ENCODE measurements at places on chromosomes 16 and 17.

- no peak for DNase-seq
These were observed 314 bp upstream of the ITGA2B start for GRCh38 chr17:44389723-44390202.

DNA sequence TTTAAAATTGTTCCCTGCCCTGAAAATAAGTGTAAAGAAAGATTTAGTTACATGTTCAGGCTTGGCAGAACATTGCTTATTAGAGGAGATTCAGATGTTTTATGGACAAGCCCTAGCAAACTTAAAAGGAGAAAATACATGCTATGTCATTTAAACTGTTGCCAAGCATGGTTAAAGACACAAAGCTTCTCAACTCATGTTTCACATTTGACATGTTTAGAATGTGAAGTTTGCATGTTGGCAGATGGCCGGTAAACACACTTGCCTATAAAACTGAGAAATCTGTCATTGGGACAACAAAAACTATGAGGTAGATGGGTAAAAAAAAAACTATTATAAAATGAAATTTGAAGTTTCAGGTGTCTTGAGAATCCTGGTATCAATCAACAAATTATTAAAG, 5.8 kb downstream of the KRTAP29-1 start:
- no peak for DNase-seq

GRCh38 chr17:38415250-38416194, 12.7 kb upstream of the ARHGAP23 start:
- DNase-seq, result no peak

- no peak for DNase-seq
These were observed 19.5 kb downstream of the USP7 start for GRCh38 chr16:8943966-8944759.

- DNase-seq, result no peak
These were observed 25.0 kb upstream of the C16orf78 start for GRCh38 chr16:49348408-49349176.

DNA sequence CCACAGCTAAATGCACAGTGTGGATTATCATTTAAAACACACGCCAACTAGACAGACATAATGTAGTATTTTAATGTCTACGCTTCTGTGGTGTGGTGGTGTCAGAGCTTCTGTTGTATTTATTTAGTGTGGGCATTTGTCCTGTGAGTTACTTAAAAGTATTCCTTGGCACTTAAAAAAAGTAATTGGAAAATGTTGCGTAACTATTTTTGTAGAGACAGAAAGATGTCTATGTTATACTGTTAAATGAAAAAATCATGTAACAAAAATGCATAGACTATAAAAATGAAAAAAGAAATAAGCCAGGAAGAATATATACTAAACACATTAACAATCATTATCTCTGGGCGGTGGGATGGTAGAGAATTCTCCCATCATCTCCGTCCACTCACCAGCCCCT, 39.2 kb downstream of the CYTH1 start:
- no peak for DNase-seq

DNA sequence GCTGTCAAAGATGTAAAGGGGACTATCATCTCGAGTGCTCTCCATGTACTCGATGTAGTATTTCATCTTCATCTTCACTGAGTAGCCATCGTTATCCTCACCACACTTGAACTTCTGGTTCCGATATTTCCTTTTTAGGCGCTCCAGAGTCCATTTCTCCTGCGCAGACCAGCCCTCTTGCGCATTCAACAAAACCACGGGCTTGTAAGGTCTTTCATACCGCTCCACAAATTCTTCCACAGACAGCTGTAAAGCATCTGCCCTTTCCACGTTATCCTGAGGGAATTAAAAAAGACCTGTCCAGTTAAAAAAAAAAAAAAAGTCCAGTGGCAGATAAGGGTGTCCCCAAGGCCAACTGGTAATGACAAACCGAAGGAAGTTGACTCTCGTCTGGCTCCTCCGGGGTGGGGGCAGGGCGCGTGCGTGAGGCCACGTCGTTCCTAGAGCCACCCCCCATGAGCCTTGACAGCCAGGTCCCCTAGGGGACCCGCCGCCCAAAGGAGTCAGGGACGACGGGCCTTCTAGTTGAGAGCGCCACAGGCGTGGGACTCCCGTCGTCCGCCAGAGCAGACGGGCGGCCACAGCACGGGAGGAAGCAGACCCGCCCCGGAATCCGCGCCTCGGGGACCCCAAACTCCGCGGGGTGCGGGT, 701 bp downstream of the JMJD6 start:
- DNase-seq, result peak; percentile 46

- no peak for DNase-seq
These were observed 15.0 kb downstream of the C16orf46 start for GRCh38 chr16:81061871-81062608.

DNA sequence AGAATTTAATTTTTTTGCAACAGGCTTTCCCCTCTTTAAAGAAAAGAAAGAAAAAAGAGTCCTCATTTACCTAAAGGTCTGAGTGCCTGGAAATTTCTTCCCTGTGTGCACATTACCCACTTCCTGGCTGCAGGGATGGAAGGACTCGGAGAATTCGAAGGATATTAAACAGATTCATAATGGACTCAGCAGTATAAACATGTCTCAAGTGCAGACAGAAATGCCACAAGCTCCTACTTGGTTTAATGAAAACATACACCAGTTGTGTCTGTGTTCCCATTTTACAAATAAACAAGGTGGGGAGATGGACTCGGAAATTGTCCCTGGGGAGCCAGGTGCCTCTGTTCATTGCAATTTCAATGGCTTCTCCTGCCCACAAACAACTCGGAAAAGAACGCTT, 47.2 kb downstream of the MEOX1 start:
- DNase-seq, result no peak

DNA sequence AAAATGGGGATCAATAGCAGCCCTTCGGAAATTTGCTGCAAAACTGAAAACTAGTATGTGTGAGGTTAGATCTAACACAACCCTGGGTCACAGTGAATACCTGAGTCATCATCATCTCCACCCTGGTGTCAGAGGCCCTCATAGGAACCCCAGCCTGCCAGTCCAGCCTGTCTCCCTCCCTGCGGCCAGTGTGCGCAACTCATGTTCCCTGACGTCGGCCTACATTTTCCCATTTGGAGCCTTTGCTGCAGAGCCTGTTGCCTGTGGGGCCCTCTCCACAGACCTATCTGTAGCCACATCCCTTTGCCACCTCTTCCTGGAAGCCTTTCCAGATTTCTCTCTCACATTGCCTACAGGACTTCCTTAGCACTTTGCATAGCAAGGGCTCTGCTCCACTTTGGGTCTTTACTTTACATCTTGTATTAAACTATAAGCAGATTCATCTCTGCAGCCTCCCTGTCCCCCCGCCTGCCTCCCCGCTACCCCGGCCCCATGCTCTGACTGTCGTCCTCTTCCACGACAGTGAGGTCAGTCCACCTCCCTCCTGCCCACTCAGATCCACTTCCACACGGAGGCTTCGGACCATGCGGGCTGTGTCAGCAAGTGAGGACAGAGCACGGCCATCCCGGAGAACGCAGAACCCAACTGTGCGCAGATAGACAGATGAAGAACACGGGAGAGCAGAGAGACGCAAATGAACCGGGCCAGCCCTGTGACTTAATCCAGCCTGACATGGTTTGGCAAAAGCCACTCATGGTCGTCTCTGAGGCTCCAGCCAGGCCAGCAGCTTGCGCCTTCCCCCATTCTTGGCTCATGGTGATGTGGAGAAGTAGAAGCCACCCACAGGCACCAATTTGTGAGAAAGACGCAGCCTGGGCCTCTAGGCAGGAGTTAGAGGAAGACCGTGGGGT, 31.0 kb downstream of the NGFR start:
- no peak for DNase-seq

GRCh38 chr16:85888405-85889331, 10.3 kb upstream of the IRF8 start:
- peak; percentile 31 for DNase-seq

- DNase-seq, result no peak
These were observed 2.0 kb upstream of the VEZF1 start for GRCh38 chr17:57990037-57990436.

DNA sequence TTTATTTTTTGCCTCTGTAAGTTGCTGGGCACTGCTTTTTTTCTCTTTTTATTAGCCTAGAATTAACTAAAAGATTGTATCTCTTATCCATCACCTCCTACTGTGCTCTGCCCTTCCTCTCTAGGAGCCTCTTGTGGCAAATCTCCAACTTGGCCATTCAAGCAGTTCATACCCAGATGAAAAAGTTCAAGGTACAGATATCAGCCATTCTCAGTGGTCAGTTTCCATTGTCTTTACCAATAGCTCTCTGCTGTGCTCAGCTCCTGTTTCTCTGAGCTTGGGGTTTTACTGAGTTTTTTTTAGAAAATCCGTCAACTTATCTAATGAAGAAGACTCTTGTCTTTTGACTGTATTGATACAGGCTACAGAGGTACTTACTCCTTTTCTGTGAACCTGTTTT, 15.6 kb downstream of the MOSMO start:
- DNase-seq, result no peak

GRCh38 chr17:80650751-80651518, 106.3 kb downstream of the RPTOR start:
- DNase-seq, result no peak

GRCh38 chr16:30409125-30410060, 2.0 kb downstream of the ZNF771 start:
- DNase-seq, result peak; percentile 83

DNA sequence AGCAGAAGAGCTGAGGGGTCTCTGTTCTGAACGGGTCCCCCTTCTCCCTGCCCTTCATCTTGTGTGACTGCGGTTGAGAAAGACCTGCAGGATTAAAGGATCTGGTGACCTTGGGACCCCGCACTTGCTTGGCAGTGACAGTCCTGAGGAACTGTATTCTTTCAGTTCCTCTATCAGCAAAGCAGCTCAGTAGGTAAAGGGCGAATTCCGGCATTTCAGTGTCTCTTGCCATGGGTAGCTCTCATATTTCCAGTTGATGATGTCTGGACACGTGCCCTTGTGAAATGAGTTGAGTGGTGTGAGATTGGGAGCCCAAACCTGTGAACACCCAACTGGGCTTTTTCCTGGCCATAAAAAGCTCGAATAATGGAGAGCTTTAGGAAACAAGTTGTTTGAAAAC, 135.7 kb downstream of the PRKCA start:
- no peak for DNase-seq

GRCh38 chr17:73686961-73687360, 42.7 kb upstream of the SDK2 start:
- no peak for DNase-seq

DNA sequence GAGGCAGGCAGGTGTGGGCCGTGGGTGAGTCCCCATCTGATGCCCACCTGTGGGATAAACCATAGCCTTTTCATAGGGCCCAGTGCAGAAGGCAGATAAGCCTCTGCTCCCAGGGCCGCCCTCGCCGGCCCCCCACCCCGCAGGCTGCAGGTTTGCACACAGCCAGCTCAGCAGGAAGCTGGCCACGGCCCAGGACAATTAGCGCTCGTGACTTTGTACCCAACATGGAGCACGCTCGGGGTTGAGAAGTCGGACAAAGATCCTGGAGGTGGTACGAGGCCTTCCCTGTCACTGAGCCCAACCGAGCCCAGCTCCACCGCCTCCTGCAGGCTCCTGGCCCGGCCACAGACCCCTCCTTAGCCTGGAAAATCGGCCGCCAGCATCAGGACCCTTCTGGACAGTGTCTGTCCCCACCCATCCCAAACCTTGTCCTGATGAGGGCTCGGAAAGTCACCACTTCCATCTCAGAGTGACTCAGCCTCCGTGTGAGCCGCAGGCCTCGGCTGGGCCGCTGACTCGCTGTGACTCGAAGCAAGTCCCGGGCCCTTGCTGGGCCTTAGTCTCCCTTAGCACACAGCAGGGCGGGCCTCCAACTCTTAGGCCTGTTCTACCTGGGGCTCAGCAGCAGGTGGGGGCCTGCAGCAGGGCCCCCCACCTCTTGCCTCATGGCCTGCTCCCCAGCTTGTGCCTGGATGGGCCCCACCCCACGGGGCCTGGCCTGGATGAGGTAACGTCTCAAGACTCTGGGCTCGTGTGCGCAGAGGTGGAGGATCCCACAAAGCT, 22.7 kb downstream of the FAM83G start:
- DNase-seq, result no peak

GRCh38 chr17:32276171-32276601, 10.6 kb downstream of the RHBDL3 start:
- no peak for DNase-seq

DNA sequence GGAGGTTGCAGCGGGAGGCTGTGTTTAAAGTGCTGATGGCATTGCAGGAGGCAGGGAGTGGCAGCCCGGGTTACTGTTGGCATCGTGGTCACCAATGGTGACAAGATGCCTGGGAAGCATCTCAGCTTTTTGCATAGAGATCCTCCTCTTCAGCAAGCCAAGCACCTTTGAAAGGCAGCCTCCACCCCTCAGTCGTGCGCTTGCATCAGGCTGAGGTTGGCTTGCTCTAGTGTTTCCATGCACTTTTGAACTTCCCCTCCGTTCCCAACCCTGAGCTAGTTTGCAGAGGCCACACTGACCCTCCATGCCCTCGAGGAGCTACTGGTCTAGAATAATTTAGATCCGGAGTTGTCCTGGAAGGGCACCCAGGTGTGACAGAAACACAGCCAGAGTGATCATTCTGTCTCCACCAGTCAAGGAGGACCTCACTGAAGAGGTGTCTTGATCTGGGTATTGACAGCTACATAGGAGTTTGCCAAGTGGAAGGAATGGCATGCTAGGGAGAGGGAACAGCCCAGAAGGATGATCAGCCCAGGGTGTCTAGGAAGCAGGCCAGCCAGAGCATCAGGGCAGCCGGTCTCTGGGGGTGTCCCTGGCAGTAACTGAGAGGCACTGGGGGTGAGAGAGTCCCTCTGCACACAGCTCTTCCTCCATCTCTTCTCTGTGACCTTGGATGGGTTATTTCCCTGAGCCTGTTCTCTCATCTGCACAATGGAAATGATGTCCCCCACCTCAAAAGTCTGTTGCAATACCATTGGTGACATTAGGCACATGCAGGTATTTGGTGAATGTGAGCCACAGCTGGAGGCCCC, 7.7 kb downstream of the BEAN1 start:
- DNase-seq, result no peak

DNA sequence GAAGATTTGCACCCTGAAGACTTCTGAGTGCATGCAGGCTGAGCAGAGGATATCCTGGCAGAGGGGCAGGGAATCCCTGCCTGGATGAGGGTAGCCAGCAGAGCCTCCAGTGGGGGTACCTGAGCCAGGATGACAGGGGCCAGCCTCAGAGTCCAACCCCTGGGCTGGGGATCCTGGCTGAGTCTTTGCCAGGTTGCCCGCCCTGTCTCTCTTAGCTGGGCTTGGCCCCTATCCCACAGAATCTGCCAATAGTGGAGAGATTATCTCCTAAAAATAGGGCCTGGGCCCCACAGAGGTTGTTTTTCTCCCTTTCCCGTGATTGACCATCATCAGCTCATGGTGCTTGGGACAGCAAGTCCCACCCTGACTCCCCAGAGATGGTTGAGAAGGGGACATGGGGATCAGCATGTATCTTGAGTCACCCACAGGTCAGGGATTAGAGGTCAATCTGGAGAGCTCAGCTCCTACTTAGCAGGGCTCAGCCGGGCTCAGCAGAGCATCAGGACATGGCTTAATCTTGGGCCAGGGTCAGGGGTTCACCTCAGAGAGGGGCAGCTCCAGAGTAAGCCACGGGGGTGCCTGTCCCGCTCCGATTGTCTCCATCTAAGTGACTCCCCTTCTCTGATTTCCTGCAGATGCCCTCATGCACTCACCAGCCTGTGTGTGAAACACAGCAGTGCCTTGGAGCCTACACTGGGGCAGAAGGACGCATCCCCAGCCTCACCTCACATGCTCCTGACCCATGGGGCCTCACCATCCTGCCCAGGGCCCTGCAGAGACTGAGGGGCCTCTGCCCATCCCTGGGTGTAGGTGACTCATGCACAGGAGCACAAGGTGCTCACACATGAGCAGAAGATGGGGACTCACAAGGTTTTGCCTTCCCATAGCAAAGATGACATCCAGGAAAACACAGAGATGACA, 11.5 kb downstream of the CDH16 start:
- no peak for DNase-seq

- DNase-seq, result no peak
These were observed 23.8 kb downstream of the EEF2K start for GRCh38 chr16:22229889-22230288.

GRCh38 chr17:27895940-27896535, 2.9 kb upstream of the LYRM9 start:
- no peak for DNase-seq

Data from activated naive CD8-positive, alpha-beta T cell treated with anti-CD3 and anti-CD28 coated beads, Interleukin-2, amount 50 U/mL, for 16 hours (primary cell).